ENCODE measurements at places on chromosomes 3 and 15. TPM values are rescaled to one million over a fixed set of nuclear protein-coding genes. Genes with fewer than 3 reads are reported as not detected.
A peak's percentile ranks its signal among the peaks of the same experiment; 100 is the strongest.

DNA sequence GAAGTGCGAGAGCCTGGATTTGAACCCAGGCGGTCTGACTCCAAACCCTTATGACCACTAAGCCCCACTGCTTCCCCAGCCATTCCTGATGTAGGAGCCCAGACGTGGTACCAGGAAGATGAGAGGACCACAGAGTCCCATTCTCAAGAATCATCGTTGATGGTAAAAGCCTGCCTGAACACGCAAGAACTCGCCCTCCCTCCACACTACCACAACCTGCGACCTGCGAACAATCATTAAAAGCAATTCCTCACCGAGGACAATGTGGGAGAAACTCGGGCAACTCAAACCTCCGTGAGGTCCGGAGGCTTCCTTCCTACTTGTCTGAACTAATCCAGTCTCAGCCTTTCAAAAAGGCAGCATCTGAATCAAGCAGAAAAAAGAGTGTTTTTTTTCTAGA lies 10.3 kb downstream of the MAGI1 start:
- no peak for DNase-seq

DNA sequence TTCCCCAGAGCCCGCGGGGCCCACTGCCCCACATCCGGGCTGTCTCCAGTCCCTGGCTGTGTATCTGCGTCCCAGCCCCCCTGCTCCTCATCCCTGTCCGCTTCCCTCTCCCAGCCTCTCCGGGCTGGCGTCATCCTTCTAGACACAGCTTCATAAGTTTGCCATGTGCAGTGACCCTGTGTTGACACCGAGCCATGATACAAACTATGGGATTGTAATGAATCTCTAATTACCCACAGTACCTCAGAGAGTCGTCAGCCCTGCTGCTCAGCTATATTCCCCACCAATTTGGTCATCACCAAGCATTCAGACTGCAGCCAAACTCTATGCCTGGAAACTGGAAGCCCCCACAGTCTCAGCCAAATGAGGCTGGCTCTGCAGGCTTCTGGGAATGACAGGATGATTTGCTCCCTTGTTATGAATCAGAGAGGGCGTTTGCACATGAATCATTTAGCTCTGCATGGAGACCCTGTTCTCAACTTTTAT lies 466.1 kb upstream of the ATP11B start:
- DNase-seq = no peak

DNA sequence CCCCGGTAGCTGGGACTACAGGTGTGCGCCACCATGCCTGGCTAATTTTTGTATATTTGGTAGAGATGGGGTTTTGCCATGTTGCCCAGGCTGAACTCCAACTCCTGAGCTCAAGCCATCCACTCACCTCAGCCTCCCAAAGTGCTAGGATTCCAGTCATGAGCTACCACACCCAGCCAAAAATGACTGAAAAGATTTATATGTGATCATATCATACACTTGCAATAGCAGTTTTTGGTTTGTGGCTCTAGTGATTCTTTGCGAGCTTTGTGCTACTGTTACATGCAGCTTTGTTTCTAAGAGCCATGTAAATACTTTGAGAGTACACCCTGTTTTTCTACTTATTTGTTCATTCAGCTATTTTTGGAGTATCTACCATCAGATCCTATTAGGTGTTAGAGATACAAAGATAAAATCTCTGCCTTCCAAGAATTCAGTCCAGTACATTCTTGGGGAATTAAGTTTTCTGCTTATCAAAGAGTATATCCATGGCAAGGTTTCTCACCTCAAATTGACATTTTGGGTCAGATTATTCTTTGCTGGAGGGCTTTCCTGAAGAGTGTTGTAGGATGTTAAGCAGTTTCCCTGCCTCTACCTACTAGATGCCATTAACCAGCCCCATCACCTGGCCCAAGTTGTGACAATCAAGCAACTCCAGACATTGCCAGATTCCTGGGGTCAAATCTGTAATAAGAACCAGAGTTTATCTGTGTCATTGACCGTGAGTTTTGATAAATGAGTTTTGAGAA lies 15.0 kb downstream of the SNAP23 start:
- DNase-seq = no peak

- no peak for DNase-seq
These were observed 63.9 kb downstream of the CHAC1 start for GRCh38 chr15:41017066-41017735.

GRCh38 chr3:163766112-163766511 lies 1312.2 kb downstream of the SI start:
- no peak for DNase-seq

DNA sequence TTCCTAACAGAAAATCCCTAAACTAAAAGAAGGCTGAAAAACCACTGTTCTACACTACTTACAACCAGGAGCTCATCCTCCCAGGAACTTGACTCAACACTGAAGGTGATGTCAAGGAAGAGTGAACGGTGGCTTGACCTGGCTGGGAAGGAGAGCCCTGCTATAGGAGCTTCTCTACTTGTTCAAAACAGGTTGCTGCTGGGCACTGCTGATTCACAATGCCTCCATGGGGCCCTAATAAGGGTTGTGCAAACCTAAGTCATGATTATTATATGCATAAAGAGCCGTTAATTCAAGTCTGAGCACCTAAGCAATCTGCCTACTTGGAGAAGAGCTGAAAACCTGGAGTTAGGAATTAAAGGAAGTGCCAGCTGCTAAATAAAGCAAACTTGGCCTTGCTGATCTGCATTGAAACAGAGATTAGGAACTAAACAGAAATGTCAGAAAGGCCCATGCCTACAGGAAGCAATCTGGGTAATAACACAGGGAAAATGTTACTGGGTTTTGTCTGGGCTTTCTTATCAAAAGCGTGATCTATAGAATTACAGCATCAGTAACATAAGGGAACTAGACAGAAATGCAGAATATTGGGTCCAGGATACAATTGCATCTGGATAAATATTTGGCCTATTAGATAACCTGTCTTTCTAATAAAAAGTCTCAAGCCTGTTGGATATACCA lies 243.2 kb downstream of the NEK10 start:
- no peak for DNase-seq

DNA sequence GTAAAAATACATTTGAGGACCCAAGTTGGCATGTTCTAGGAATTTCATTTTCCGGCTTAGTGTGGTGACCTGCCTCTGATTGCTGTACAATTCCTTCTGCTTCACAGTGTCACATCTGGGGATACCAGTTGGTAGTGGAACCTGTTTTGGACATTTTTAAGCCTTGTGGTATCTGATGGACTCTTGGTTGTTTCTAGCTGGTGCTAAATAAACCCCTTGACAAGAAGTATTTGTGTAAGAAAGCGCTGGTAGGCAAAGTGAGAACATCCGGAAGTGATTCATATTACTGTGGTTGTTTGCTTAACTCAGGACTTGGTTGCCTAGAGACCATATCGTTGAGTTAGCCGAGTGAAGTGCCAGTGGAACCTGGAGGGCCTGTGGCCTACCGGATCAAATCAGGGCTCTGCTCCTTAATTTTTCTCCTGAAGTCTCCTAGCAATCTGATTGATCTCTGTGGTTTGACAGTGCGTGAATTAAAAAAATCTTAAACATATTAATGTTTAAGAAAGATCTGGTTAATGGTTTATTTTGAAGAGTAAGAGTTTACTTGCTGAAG lies 12.8 kb downstream of the IQGAP1 start:
- peak; percentile 80 for DNase-seq

DNA sequence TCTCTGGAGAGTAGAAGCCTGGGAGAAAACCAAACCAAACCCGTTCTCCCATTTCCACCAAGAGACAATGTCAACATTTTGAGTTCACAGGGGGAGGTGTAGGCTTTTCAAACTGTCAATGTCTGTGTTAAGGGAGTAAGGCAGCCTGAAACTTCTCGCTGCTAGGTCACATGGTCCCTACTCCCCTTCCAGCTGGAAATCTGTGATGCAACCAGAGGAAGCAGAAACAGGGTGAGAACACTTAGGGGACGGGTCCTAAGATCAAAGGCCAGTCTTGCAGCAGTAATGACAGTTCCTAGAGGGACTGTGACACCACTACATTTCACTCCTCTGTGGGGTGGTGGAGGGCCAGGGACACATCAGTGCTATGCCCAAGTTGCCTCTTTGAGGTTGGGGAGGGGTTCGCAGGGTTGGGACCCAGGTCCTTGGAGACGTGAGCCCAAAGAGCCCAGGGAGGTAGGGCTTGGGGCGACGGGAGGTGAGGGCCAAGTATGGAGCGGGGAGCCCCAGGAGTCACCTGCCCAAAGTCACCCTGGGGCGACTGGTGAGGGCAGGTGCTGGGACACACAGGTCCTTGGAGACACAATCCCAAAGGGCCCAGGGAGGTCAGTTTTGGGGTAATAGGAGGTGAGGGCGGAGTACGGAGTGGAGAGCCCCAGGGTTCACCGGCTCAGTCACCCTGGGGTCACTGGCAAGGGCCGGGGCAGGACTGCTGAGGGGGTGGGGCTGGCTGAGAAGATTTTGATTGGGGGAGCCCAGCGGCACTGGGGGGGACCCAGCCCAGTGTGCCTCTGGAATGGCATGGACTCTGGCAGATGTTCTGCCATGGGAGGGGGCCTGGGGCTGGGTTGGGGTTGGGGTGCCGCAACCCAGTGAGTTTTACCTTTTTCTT lies 582 bp downstream of the GOLGA6L2 start:
- DNase-seq = no peak

- no peak for DNase-seq
These were observed 3.8 kb downstream of the CHRNA7 start for GRCh38 chr15:32034106-32034505.

GRCh38 chr3:10502185-10502880 lies 3.1 kb downstream of the ATP2B2 start:
- no peak for DNase-seq

The ROPN1 gene
- total RNA-seq = 0.66 TPM

DNA sequence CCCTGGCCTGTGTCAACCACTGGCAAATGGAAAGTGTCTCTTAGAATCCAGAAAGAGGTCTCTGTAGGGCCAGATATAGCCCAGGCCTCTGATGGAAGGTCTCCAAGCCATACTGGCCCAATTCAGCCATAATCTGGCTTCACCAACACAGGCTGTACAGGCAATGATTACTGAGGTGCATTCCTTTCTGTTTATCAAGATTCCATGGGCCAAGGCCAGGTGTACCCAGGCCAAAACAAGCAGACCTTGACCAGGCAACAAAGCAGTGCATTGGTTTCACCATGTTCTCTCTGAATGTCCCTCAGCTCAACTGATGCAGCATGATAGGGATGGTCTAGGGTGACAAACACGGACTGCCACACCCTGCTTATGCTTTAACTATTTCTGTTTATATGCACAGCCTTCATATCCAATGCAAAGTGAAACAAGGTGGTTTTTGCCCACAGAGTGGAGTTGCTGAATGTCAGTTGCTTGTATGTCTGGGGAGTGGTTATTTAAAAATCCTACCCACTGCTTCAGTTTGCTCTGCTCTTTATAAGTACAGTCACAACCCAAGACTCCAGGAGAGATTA lies 25.2 kb downstream of the CCNL1 start:
- DNase-seq = no peak

DNA sequence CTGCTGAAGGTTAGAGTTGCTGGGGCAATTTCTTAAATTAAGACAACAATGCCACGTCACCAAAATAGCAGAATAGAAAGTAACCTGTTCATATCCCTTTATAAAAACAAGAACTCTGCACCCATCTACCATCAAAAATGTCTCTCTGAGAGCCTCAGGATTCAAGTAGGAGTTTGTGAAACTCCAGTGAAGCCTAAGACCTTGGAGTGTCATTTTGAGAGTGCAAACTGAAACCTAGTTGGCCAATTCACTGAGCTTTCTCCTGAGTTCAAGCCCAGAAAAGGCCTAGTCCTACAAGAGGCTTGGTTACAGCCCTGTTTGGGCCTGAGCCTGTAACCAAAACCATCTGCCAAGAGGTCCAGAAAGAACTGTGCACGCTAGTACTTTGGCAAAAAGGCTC lies 335.1 kb downstream of the EFHB start:
- no peak for DNase-seq

- peak; percentile 25 for DNase-seq
These were observed 75.5 kb downstream of the ADAMTS9 start for GRCh38 chr3:64612082-64612860.

DNA sequence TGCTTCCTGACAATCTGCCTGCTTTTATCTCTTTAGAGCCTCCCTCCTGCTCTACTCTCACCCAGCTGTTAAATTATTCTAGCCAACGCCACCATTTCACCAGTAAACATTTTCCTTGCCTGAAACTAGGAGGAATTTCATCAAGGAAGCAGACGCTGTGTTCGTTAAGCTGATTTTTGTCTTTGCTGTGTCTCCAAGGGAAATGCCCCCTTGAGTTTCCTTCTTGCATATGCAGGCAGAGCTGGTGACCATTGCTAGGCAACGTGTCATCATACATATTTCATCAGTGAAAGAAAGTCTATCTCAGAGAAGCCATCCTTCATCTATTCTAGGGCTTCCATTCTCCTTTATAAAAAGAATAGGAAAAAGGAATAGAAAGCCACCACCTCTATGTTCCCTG lies 87.0 kb upstream of the ST8SIA2 start:
- DNase-seq = no peak

GRCh38 chr3:30263238-30263924 lies 343.0 kb upstream of the TGFBR2 start:
- no peak for DNase-seq

DNA sequence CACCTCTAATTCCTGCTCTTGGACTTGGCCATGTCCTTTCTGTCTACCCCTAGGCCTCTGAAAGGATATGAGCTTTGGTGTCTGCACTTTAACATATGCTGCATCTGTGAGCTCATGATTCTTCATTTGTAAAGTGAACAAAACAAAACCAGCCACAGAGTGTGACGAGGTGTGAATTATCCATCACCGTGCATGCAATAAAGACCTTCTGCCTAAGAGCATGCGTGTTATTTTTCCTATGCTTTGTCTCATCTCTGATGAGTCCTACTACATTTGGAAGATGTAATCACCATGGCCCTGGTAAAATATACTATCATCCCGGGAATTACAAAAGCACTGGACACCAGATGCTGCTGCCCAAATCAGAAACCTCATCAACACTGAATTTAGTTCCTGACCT lies 103.5 kb upstream of the KCNAB1 start:
- DNase-seq = no peak

The TM6SF1 gene
- total RNA-seq = 0.62 TPM

DNA sequence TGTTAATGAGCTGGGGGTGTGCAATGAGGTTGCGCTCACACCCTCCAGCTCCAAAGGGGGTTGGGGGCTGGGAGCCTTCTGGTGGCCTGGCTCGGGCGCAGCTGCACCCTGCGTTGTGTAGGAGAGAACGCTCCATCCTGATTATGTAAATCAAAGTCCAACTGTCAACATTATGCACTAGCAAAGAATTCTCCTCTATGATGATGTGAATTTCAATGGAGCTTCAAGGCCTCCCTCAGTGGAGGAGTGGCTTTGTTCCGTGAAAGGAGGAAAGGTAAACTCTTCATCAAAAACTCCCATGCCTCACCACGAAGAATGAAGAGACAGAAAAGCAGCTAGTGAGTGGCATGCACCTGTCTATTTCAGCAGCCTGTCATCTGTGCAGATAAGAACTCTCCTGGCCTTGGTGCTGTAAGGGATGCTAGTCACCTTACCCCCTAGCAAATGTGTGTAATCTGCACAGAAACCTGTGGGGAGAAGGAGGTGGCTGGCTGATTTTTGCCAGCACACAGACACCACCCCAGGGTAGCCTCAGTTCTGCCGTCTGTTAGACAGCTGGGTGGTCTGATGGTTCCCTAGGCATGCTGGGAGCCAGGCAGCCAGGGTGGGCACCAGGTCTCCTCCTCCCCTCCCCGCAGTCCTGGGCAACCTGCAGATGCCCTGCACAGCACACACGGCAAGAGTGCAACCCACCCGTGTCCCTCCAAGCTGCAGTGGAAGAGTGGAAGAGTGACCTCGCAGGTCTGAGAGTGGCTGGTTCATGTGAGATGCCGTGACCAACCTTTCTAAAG lies 47.0 kb upstream of the TRPM1 start:
- DNase-seq = no peak

GRCh38 chr15:58302832-58303231 lies 129.0 kb upstream of the LIPC start:
- DNase-seq = no peak

Data from colonic mucosa (tissue), 4 donors.